Mammary microvascular endothelial cell (primary cell): ENCODE measurements at places on chromosomes 6 and 20. TPM values are rescaled to one million over a fixed set of nuclear protein-coding genes. Genes with fewer than 3 reads are reported as not detected.

The SLC26A8 gene
- not detected in 2 replicates for total RNA-seq

The COL9A1 gene
- total RNA-seq, result not detected in 2 replicates

The ZNF831 gene
- not detected in 2 replicates for total RNA-seq

The WFDC12 gene
- total RNA-seq, result not detected in 2 replicates

The CDH26 gene
- total RNA-seq, result under 0.01 TPM in 1 of 2 replicates, not detected in the other

The NDRG3 gene
- 23.9 and 29.9 TPM in 2 replicates for total RNA-seq

The C20orf202 gene
- not detected in 2 replicates for total RNA-seq

The HSPA1L gene
- 0.33 and 0.39 TPM in 2 replicates for total RNA-seq

The HCRTR2 gene
- not detected in 2 replicates for total RNA-seq

The SMPD2 gene
- total RNA-seq, result 6.6 and 8.7 TPM in 2 replicates

The TBPL1 gene
- 29.3 and 31.0 TPM in 2 replicates for total RNA-seq

The ROS1 gene
- not detected in 2 replicates for total RNA-seq

The TCP11 gene
- not detected in 2 replicates for total RNA-seq

The NKX2-2 gene
- not detected in 2 replicates for total RNA-seq

The ANGPT4 gene
- total RNA-seq, result not detected in 2 replicates

The VSTM2L gene
- total RNA-seq, result 1.7 and 1.8 TPM in 2 replicates

The APOM gene
- 1.2 and 1.4 TPM in 2 replicates for total RNA-seq

The PPDPF gene
- total RNA-seq, result 81.9 and 90.7 TPM in 2 replicates

The HTR1E gene
- not detected in 2 replicates for total RNA-seq

The NRSN1 gene
- total RNA-seq, result not detected in 2 replicates

The HLA-F gene
- total RNA-seq, result 38.9 and 57.8 TPM in 2 replicates

The CDH4 gene
- 3.6 and 4.3 TPM in 2 replicates for total RNA-seq

The TLDC2 gene
- not detected in 2 replicates for total RNA-seq

The PGM3 gene
- 46.3 and 48.0 TPM in 2 replicates for total RNA-seq

The TOX2 gene
- total RNA-seq, result 31.3 and 37.8 TPM in 2 replicates

The GPLD1 gene
- under 0.01 and 0.05 TPM in 2 replicates for total RNA-seq

The RSPH9 gene
- total RNA-seq, result 0.13 TPM in 1 of 2 replicates, not detected in the other

The SESN1 gene
- total RNA-seq, result 24.8 and 28.5 TPM in 2 replicates

The FERMT1 gene
- total RNA-seq, result 3.9 and 4.0 TPM in 2 replicates

The MDFI gene
- 19.5 and 22.5 TPM in 2 replicates for total RNA-seq

The DEFB115 gene
- total RNA-seq, result not detected in 2 replicates

The OR2H1 gene
- not detected in 2 replicates for total RNA-seq

The SYTL3 gene
- 10.0 and 11.2 TPM in 2 replicates for total RNA-seq
